Breast epithelium (tissue), 4 donors: ENCODE measurements at places on chromosomes 3 and 15. TPM values are rescaled to one million over a fixed set of nuclear protein-coding genes. Genes with fewer than 3 reads are reported as not detected.

SLC28A2 gene
- total RNA-seq: not detected

FYCO1 gene
- total RNA-seq: 44.6 TPM

RETNLB gene
- total RNA-seq: not detected

BOC gene
- total RNA-seq: 48.8 TPM

ITIH1 gene
- total RNA-seq: 0.32 TPM

DNA sequence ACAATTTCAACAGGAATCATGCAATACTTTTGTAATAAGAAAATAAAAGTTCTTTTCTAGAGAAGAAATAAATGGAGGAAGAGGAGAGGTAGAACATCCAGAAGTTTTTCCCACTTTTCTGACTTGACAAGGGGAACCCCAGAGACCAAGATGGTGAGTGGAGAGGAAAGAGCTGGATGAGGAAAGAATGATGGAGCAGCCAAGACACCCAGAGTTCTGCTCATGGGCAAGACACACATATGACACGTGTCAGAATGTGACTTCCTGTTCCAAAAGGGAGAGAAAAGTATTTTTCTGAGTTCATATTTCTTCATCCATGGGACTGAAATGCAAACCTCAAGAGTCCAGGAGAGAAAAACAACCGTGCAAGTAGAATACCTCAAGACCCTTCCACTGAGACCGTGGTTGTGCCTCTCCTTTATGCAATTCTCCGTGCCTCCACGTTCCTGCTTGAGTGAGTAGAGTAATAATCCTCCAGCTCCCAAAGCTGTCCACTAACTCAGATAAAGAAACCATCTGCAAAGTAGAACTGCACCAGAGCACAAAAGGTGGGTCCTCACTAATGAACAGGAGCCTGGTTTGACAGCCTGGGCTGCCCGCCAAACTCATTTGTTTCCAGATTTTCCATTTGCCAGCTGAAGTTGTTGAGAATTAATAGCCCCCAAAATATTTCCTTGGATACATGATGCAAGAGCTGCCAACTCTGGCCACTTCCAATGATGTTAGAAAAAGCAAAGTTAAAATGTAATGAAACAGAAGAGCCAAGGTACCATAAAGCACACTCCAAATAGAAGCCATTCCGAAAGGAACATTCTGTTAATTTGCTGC is 272.6 kb upstream of the IGF1R start:
- no peak for DNase-seq

DNA sequence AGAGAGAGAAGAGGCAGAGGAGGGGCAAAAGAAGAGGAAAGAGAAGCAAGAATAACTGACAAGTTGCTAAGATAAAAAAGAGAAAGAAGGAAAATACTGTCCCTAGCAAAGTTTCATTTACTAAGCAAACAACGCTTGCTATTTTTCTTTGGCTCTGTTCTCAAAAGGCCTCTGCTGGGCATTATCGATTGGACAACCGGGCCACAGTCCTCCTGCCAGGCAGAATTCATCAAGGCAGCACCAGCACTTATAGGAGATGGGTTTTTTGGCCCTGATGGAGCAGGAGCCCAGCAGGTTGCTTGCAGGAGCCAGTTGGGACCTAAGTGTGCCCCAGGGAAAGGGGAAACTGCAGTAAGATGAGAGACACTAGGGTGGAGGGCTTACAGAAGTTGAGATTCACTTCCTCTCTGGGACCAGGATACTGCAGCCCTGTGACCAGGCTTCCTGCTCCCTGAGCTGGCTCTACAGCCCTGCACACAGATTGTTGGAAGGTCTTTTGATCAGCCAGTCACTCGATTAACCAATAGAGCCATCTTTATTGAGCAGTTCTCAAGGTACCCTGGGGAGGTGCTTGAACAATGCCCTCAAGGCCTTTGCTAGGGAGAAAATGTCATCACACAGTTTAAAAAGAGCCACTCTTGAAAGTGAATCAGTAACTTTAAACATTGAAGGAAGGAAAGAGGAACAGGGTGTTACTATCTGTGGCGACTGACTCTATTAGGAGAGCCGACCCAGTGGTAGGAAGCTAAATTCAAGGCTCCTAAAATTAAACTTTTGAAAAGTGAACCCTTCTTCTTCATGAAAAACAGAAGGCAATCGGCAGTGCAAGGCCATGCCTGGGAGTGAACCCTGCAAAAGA is 28.8 kb upstream of the GLCE start:
- DNase-seq: no peak

- peak; percentile 92 for DNase-seq
Measured at GRCh38 chr3:196135693-196136639, 54.1 kb upstream of the TFRC start.

GRCh38 chr15:31277335-31278060 is 49.1 kb upstream of the KLF13 start:
- peak; percentile 30 for DNase-seq

- DNase-seq: no peak
Measured at GRCh38 chr15:66720206-66721010, 18.4 kb downstream of the SMAD6 start.

DNA sequence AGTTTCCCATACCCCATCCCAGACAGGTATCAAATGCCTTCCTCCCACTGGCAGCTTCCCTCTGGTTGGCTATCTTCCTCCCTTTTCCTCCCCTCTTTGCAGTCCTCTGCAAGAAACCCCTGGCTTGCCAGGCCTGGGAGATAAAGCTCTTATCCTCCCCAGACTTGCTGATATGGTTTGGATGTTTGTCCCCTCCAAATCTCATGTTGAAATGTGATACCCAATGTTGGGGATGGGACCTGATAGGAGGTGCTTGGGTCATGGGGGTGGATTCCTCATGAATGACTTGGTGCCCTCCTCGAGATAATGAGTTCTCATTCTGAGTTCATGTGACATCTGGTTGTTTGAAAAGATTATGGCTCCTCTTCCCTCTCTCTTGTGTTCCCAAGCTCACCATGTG is 32.2 kb upstream of the SNRK start:
- DNase-seq: no peak
